Stimulated activated effector memory CD8-positive, alpha-beta T cell treated with anti-CD3 and anti-CD28 coated beads, Interleukin-12 subunit alpha, Interleukin-12 subunit beta, amount 100 ng/mL, for 72 hours (primary cell): ENCODE measurements at places on chromosomes 2 and 18.
A peak's percentile ranks its signal among the peaks of the same experiment; 100 is the strongest.

DNA sequence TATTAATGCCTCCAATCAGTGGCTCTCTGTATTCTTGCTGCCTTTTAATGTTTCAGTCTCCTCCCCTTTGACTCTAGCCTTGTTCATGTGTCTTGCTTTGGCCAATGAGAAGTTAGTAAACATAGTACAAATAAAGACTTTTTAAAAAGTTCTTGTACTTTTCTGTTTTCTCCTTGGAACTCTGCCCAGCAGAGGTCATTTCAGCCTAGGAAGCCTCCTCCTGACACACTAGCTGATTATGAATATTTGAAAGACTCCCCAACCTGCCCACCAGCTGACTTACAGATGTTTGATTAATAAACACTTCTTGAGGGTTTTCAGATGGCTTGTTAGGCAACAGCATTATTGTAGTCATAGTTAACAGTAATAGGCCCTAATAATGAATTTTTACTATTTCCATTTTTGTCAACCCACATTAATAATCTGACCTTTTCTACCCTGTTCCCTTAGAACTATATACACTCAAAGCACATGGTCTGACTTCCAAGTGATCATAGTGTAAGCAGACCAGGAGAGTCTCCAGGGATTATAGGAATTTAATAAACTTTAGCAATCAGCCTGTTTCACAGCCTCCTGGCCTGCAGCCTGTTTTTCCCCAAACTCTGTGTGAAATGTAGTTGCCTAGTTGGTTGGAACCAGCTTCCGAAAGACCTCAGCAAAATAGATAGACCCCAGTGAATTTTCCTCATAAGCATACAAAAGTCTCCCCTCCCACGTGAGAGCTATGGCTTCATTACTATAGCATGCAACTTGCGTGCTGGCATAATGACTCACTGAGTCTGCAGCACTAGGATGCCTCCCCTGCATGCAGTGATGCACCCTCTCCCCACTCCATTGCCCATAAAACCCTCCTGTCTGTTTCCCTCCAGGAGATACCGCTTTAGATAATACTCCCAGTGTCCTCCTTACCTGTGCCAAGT is 670.7 kb upstream of the ZNF804A start:
- no peak for DNase-seq

GRCh38 chr2:133247631-133248030 is 320.6 kb downstream of the NCKAP5 start:
- DNase-seq, result no peak

DNA sequence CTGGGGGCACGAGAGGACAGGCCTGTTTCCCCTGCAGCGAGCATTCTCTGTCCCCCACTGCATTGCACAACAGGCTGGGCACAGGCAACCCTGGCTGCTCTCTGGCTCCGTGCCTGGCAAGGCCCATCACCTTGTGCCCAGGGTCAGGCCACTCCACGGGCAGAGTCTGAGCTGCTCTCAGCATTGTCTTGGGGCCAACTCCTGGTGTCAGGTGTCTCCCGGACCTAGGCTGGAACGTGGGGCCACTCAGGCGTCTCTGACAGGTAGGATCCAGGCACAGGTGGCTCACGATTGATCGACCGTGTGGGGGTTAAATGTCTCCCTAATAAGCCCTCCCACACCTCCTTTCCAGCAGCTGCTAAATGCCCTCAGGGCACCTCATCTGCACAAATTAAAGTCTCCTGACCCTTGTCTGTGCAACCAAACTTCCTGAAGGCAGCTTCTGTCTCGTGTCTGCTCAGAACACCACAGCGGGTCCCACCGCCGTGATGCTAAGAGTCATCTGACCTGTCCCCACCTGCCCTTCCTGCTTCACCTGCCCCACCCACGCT is 66.6 kb upstream of the GPC1 start:
- no peak for DNase-seq

DNA sequence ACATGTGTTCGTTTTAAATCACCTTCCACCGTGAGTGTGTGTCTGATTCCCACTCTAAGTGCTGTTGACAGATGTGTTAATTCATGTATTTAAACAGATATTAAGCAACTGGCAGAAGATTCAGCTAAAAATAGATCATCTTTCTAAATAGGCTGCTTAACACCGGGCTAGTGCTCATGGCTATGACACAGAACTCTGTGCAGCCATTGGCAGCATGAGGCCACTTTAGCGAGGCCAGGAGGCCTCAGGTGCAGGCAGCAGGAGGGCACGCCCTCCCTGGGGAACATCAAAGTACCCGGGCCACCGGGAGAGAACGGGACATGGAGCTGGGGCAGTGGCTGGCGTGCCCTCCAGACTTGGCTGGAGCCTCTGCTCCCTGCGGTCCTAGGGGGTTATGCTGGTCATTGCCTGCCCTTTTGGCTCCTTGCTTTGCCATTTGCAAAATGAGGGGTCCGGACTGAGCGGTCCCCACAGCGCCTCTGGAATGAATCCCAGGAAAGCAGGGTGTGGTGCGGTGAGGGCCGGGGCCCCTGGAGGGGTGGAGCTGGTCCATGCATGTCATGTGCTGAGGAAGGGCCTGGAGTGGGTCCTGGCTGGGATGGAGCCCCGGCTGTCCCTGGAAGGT is 62.8 kb upstream of the HDAC4 start:
- no peak for DNase-seq

- no peak for DNase-seq
Measured at GRCh38 chr2:108363908-108364225, 13.9 kb upstream of the SULT1C4 start.

DNA sequence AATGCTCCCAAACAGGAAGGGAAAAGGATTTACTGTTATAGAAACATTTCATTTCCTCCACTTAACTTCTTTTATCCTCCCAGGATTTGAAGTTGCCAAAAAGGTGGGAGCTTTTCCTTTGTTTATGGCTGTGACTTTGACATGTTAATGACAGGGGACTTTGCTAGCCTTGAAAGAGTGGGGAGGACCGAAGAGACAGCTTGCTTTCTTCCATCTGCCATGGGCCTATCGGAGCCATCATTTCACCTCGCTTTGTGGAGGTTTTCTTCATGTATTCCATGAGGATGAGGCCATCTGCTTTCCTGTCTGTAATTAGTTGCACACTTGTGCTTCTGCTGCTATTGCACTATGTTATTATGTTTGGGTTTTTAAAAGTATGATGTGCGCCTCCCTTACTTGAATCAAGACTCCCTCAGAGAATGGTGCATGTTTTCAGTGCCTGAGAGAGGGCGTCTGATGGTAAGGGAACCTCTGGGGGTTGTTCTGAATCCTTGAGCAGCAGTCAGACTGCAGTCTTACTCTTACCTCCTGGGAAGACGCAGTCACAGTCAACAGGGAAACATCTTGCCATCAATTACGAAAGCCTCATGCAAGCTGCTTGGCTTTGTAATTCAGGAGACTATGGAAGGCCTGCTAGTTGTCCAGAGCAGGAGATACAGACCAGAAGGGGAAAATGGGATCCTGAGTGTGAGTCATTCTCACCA is 173.3 kb upstream of the MGAT5 start:
- no peak for DNase-seq

DNA sequence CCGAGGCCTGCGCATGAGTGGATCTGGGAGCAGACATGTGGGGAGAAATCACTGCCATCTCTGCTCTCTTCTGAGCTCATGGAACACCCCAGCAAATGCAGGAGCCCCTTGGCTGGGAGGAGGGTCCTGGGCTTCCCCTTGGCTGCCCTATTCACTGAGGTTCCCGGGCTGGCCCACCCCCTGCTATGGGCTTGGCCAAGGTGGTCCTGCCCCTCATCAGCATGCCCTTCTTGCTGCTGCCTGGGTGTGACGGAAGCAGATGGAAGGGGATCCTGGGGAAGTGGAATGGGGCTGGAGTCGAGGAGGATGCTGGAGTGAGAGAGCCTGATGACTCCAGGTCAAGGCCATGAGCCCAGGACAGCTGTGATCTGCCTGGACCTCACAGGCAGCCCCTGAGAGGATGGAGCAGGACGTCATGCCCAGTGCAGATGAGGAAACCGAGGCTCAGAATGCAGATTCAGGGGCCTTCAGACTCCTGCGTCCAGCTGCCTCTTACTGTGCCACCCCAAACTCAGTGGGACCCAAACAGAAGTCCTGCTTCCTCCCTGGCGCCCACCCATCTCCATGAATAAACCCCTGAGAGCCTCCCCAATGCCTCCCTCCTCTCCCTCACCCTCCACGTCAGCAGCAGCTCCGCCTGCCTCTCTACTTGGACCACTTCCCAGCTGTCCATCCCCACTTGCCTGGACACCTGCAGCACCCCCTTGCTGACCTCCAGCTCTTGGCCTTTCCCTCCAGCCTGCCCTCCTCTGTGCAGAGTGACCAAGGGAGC is 4.0 kb downstream of the SNED1 start:
- peak; percentile 43 for DNase-seq

- no peak for DNase-seq
Measured at GRCh38 chr2:48856657-48857056, 101.1 kb upstream of the LHCGR start.

DNA sequence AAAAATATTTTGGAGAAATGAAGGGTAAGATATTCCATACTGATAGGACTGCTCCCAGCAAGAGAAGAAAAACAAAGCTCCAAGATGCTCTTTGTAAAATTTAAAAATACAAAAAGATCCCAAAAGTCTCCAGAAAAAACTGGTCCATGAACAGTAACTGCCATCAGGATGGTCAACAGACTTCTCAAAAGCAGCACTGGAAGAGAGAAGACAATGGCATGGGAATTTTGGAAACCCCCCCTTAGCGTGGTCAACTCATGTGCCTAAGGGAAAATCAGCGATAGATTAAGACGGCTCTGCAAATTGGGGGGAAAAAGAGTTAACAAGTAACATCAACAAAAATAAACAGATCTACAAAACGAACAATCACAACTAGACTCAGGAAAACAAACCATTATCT is 23.6 kb downstream of the B4GALT6 start:
- DNase-seq, result no peak

DNA sequence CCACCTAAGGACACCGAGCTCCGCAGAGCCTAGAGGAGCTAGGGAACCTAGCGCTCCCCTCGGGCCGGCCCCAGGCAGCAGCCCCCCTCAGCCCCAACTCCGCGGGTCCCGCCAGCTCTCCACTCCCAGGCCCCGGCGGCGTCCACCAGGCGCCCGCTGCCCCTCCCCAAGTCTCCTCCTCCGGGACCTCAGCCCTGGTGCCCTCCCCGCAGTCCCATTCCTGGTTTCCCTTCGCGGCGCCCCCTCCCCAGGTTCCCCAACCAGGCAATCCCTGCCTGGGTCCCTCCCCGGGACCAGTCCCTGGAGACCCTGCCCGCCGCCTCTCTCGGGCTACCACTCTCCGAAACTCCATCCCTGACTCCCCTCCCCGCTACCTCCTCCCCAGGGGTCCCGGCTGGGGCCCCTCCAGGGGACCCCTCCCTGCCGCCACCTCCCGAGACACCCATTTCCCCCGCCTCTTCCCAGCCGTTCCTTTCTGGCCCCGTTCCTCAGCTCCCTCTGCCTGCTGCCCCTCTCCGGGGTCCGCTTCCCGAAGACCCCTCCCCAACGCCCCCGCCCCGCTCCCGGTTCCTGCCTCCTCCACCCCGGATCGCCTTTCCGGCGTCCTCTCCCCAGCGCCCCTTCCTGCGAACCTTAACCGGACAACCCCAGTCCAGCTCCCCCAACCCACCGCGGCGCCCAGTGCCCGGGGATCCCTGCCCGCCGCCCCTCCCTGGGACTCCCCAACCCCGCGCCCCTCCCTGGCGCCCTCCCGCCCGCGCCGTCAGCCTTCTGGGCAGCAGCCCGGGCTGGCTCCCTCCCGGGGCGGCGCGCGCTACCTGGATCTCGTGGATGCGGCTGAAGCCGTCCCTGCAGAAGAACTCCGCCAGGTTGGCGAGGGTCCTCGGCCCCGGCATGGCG is 678 bp downstream of the CYP27C1 start:
- no peak for DNase-seq

GRCh38 chr2:32058130-32058529 is 5.2 kb upstream of the SPAST start:
- DNase-seq, result no peak

GRCh38 chr2:164898475-164898874 is 56.9 kb downstream of the SLC38A11 start:
- no peak for DNase-seq

GRCh38 chr2:147829106-147829505 is 15.7 kb upstream of the ACVR2A start:
- DNase-seq, result no peak

GRCh38 chr18:77223653-77224052 is 26.0 kb upstream of the GALR1 start:
- DNase-seq, result no peak

DNA sequence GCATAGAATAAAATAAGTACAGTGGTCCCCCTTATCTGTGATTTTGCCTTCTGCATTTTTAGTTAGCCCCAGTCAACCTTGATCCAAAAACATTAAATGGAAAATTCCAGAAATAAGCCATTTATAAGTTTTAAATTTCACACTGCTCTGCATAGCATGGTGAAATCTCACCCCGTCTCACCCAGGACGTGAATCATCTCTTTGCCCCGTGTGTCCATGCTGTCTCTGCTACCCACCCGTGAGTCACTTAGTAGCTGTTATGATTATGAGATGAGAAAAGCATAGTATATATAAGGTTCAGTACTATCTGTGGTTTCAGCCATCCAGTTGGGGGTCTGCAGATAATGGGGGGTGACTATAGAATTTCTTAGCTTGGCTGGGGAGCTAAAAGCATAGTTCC is 67.3 kb downstream of the RHBDD1 start:
- no peak for DNase-seq

GRCh38 chr2:17627434-17627833 is 86.9 kb downstream of the VSNL1 start:
- no peak for DNase-seq

DNA sequence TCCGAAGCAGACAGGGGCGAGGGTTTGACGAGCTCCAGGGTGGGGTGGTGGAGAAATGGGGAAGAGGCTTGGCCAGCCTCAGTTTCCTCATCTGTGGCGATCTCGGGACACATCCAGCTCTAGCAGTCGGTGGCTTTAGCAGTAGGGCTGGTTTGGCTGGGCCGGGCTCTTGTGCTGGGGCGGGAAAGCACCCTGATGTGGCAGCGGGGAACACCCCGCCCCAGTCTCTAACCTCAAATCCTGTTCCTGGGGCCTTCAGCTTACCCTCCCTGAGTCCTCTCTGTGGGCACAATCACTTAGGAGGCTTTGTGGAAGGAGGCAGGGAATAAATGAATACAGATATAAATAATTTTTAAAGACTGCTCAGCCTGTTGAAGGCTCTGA is 26.5 kb upstream of the MCFD2 start:
- DNase-seq, result peak; percentile 87

- DNase-seq, result no peak
Measured at GRCh38 chr2:142075826-142076225, 55.0 kb downstream of the LRP1B start.

DNA sequence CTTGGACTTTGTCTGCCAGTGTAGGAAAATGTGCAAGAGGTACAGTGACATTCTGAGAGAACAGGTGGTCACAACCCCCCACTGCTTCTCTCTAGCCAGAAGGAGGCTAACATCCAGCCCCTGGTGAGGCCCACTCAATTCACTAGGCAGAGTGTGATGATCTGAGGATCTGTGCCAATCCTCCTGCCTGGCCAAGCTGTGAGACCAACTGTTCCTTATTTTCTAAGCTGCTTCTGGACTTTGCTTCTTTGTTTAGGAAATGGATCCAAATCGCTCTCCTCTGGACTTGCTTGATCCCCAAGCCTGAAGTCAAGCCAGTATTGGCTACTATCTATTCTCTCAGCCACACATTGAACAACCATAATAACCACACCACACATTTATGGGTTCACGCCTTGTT is 202.8 kb downstream of the PIK3C3 start:
- DNase-seq, result no peak
